ENCODE measurements at places on chromosomes 12 and 14.

DNA sequence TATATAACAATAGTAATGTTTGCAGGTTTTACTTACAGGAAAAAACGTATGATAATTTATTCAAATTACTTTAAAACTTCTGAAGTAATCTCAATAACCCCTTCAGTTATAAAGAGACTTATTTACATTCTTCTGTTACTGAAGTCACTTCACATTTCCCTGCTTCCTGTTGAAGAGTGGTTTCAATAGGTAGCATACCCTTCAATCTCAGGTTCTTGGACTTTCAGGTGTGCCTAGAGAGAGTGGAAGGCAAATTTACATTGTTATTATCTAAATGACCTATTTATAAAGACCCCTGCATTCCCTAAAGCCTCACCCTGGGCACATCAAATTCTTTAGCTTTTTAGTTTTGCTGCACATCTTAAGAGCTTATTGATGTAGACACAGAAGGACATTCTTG lies 137.6 kb upstream of the AEBP2 start:
- no peak for DNase-seq

DNA sequence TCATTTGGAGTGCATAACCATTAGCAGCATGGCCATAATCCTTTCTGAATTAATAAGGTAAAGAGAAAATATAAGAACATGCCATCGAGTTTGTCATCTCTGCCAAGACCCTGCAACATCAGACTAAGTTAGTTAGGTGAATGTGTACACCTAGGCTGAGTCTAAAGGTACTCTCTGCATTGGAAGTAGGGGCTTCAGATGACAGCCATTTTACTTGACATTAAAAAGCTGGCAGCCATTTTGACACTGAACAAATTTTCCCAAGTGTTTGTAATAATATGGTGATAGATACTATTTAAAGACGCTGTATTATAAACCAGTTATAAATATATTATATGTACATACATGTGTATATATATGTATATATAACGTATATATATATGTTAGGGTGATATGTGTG lies 79.0 kb downstream of the SUDS3 start:
- DNase-seq: no peak

- no peak for DNase-seq
Measured at GRCh38 chr14:30389134-30389876, 169.7 kb upstream of the G2E3 start.

DNA sequence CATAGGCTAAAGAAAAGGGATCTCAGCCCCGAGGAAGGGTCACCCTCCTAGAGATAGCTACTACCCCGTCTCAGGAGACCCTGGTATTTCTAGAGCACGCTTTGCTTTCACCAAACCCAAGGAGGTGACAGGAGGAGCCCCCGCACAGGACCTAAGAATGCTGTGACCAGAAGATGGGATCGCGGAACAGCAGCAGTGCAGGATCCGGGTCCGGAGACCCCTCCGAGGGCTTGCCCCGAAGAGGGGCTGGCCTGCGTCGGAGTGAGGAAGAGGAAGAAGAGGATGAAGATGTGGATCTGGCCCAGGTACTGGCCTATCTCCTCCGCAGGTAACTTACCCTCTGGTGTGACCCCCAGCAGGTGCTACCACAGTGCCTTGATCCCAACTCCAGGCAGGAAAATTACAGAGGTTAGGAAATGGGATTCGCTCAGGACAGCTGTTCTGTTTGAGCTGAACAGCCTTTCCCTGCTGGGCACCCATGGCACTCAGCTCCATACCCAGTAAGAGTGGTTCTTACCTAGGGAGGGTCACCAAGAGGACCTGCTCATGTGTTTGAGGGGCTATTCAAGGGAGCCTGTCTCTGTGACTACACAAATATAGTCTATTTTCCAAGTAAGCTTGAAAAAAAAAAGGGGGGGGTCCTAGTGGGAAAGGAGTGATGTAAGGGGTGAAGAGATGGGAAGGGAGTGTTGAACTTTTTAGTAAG lies 826 bp upstream of the NRL start:
- DNase-seq: peak; percentile 31

GRCh38 chr12:124517260-124518050 lies 50.0 kb downstream of the NCOR2 start:
- DNase-seq: peak; percentile 78

DNA sequence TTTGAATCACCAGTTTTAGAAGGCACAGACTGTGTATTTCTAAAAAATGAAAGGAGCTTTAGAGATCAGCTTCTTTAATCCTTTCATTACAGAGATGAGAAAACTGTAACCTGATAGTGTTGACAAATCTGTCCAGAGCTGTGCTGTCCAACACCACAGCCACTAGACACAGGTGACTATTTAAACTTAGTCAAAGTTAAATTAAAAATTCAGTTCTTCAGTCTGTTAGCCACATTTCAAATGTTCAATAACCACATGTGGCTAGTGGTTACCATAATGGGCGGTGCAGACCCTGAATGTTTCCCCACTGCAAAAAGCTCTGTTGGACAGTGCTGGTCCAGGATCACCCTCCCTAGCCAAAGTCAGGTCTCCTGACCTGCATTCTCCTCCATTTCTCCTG lies 21.6 kb downstream of the DAD1 start:
- DNase-seq: no peak

DNA sequence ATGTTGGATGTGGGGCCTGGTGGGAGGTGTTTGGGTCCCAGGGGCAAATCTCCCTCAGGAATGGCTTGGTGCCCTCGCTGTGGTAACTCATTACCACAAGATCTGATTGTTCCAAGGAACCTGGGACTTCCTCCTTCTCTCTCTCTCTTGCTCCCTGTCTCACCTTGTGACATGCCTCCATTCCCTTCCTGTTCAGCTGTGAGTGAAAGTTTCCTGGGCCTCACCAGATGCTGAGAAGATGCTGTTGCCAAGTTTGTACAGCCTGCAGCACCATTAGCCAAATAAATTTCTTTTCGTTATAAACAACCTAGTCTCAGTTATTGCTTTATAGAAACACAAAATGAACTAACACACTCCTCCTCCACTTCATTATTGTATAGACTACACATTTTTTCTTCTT lies 759.8 kb upstream of the MDGA2 start:
- no peak for DNase-seq

DNA sequence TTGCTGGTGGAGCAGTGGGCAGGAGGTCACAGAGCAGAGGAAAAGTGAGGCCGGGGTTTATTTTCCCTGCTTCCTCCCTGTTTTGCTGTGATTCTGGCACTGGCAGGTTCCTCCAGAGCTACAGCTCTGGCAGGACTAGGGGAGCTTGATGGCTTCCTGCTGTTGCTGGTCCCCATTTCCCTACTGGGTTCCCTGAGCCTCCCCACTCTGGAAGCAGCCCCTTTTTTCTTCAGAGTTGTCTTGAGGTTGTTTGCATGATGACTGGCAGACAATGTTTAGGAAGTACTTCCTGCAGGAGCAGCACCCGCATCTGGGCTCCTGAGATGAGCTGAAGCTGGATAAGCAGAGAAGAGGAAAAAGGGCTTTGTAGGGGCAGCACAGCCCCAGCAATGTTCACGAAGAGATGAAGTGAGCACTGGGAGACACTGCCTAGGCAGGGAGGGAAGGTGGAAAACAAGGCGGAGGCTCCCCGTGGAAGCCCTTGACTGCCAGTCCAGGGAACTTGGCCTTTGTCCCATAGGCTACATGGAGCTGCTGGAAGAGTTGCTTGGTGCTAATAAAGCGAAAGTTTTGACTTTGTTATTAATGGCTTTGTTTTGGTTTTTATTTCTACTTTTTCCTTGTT lies 126.9 kb downstream of the SLC38A6 start:
- no peak for DNase-seq

- DNase-seq: no peak
Measured at GRCh38 chr12:65999564-66000280, 130.8 kb downstream of the LLPH start.

DNA sequence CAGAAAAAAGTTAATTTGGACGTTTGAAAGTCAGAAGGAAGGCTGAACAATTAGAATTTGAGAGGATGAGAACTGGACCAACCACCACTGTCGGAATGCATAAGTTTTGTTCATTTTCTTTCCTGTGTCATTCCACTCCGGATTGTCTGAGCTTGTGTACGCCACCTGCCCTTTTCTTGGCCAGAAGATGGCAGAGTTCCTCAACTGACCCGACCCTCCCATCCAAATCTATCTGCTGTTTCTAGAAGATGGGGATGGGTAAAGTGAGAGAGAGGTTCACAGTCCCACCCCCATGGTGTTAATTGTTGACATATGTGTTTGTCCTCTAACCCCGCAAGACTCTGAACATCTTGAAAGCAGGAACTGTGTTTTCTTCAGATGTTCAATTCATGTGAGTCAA lies 388.0 kb downstream of the VRK1 start:
- no peak for DNase-seq

DNA sequence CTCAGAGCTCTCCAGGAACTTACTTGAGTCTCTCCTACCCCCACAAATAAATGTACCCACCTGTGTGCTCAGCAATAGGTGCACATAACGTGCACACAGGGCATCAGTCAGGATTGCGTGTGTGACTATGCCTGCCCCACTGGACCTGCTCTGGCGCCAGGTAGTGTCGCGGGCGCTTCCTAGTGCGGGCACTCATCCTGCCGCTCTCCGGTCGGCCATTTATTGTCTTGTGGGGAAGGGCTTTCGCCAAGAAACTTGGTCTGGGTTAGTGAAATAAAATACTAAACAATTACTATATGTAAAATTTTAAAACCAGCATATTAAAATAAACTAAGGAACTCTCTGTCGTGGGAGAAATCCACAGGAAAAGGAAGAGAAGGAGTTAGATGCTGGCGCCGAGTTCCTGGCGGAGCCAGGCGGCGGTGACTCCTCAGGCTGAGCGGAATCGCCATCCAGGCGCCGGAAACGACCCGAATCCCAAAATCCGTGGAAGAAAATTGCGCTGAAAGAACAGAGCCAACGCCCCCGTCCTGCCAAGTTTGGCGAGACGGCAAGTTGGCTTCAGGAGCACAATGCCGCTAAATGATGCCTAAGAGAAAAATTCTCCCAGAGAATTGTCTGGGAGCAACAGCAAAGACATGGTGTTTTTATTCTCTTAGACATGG lies 7.9 kb upstream of the HOXC13 start:
- DNase-seq: no peak

DNA sequence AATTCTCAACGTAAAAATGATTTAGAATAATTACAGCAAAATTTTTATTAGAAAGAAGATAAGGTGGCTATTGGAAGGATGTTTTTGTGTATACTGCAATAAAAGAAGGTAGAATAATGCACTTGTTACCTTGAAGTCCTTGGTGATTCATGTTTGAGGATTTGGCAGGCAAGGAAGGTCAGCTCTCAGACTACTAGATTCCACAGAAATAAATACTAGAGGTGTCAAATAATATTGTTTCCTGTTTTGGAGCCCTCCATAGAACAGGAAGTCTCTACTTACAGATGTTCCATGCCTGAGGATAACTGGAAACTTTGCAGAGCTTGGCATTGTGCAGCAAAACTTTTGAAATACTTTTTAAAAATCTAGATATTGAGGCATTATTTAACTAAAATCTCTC lies 284.3 kb upstream of the SYT1 start:
- no peak for DNase-seq

DNA sequence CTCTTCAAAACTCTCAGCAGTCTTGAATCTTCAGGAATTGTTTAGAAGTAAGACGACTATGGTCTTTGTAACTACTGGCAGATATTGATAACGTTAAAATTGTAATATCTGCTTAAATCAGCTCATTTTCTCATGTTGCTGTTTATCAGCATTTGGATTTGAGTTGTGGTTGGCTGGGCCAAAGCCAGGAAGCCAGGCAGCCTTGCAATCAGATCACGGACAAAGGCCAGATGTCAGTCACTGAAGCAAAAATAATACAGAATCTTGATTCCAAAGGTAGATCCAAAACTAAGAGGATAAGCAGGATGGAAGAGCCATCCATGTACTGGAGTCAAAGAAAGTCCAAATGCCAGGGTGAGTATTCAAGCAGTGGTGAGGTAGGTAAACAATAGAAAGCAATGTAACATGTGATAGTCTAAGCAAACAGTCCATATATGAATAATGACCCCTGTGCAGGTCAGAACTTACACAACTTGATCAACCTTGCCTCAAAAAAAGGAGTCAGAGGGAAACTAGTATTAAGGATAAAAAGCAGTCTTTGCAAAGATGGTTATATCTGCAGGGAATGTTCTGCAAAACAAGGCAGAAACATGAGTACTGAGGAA lies 95.8 kb upstream of the RAP1B start:
- no peak for DNase-seq

- DNase-seq: no peak
Measured at GRCh38 chr14:30290001-30290400, 269.0 kb upstream of the G2E3 start.

DNA sequence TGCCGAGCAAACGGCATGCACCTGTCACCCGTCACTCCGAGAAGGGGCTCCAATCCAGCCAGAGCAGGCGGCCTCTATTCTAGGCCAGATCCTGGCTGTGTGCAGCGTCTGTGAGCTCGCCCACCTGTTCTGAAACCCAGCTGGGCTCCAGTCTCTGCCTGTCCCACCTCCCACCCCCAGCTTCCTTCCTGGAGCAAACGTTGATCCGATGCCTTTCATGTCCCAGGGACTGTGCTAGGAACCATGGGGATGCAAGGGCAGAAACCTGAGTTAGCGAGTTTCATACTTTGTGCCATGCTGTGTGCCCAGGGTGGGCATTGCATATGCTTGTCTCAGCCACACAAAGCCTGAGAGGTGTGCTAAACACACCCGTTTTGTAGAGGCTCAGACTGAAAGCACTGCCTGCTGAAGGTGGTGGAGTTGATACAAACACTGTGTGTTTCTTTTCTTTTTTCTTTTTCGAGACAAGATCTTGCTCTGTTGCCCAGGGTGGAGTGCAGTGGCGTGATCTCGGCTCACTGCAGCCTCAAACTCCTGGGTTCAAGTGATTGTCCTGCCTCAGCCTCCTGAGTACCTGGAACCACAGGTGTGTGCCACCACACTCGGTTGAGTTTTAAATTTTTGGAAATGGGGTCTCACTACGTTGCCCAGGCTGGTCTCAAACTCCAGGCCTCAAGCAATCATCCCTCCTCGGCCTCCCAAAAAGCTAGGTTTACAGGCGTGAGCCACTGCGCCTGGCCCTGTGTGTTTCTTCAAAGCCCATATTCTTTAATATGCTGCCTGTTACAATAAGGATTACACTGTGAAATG lies 84.1 kb upstream of the MED13L start:
- DNase-seq: no peak

- DNase-seq: peak; percentile 94
Measured at GRCh38 chr12:50084775-50085614, at the start of gene SMARCD1. Gene SMARCD1 (plus strand): TSS chr12:50085342. CDS start chr12:50085370, 28 bp downstream.

GRCh38 chr12:90404071-90404470 lies 550.9 kb downstream of the CCER1 start:
- DNase-seq: no peak

- no peak for DNase-seq
Measured at GRCh38 chr14:59377491-59377890, 87.7 kb downstream of the GPR135 start.

DNA sequence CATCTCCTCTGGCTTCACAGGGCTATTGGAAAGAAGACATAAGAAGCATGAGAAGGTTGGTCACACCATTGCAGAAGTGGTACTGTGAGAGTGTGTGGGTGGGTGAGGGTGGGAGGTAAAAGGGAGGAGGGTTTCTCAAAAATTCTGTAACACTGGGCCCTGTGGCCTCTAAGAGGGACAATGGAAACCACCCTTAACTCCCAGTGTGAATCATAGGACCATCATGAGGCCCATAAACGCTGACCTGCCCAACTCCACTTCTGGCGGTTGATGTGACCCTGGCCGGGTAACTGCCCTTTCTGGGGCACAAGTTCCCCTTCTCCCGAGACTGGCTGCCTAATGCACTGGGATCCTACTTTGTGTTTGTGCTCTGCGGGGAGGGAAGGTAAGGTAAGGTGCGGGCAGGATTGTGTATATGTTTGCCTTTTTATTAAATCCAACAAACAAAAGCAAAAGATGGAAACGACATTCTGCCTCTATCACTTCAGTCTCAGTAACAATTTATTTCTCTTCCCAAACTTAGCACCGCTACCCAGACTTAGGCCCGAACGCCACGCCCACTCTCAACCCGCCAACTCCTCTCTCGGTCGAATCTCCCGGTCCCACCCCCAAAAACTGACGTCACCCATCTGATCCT lies 551 bp downstream of the METTL1 start:
- DNase-seq: peak; percentile 91
